Activated naive CD8-positive, alpha-beta T cell treated with anti-CD3 and anti-CD28 coated beads, Interleukin-2, amount 10 ng/mL, durations not matched to agents 7 days and 5 days (primary cell): ENCODE measurements at places on chromosomes 12 and 14. TPM values are rescaled to one million over a fixed set of nuclear protein-coding genes. Genes with fewer than 3 reads are reported as not detected.
A peak's percentile ranks its signal among the peaks of the same experiment; 100 is the strongest.

GRCh38 chr12:88036353-88036965, 7.3 kb upstream of the C12orf50 start:
- peaks cover 35% of the 10 kb centered on the region for H3K4me1 ChIP-seq
- peak overlapping the region; percentile 93 for H3K27ac ChIP-seq
- no peak for DNase-seq
- H3K27me3 ChIP-seq, result no peaks in the 10 kb centered on the region
- H3K36me3 ChIP-seq, result peaks cover 13% of the 10 kb centered on the region

DNA sequence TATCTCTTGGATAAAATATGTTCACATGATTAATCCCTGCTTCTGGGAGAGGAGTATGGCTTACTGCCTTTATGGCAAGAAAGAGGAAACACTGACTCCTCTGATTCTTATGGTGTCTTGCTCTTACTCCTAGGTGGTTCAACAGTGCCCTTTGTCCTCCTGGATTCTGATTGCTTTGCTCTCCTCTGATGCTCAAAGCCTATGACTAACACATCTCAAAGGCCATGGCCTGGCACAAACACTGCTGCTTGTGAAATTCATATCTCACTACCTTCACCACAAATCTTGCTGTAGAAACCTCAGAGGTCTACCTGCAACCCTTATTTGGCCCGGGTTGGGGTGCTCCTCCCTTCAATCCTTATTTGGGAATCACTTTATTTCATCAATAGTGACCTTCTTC, 217.2 kb downstream of the C12orf50 start:
- no peaks in the 10 kb centered on the region for H3K36me3 ChIP-seq
- no peak overlapping the region for H3K4me3 ChIP-seq
- H3K27ac ChIP-seq, result no peak overlapping the region
- H3K27me3 ChIP-seq, result no peaks in the 10 kb centered on the region

GRCh38 chr14:68722968-68723566, 69.8 kb downstream of the ZFP36L1 start:
- H3K4me3 ChIP-seq, result no peak overlapping the region
- H3K27ac ChIP-seq, result no peak overlapping the region
- no peak for DNase-seq
- peaks cover 5% of the 10 kb centered on the region for H3K27me3 ChIP-seq

DNA sequence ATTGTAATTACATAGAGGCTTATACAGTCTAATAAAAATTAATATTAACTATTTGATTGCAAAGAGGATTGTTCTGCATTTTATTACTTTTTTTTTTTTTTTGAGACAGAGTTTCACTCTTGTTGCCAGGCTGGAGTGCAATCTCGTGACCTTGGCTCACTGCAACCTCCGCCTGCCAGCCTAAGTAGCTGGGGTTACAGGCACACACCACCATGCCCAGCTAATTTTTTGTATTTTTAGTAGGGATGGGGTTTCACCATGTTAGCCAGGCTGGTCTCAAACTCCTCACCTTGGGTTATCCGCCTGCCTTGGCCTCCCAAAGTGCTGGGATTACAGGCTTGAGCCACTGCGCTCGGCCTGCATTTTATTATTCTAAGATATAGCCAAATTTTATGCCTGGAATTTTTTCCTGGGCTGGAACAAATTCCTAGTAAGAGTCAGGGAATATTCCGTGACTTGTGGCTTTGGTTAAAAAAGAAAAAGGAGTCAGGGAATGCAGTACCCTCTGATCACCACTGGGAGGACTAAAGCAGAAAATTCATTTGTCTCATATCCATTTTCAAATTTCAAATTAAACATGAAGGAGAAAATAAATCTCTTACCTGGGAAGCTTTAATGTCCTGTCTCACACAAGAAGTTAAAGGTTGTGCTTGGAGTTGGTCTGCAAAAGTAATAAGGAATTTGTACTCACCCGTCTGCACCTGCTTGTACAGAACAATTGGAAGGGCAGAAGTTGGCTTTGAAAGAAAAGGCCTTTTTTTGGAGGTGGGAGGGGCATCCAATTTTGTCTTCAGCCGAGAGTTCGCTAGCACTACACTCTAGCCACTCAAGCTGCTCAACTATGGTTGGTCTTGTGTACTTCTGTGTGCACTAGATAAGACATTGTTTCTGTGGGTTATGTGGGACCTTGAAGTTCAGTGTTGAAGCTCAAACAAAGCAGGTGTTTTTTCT, 8.7 kb downstream of the MARK3 start:
- peaks cover 5% of the 10 kb centered on the region for H3K36me3 ChIP-seq
- H3K27ac ChIP-seq, result peak overlapping the region; percentile 67
- DNase-seq, result no peak
- no peaks in the 10 kb centered on the region for H3K27me3 ChIP-seq
- H3K4me1 ChIP-seq, result peaks cover 44% of the 10 kb centered on the region

DNA sequence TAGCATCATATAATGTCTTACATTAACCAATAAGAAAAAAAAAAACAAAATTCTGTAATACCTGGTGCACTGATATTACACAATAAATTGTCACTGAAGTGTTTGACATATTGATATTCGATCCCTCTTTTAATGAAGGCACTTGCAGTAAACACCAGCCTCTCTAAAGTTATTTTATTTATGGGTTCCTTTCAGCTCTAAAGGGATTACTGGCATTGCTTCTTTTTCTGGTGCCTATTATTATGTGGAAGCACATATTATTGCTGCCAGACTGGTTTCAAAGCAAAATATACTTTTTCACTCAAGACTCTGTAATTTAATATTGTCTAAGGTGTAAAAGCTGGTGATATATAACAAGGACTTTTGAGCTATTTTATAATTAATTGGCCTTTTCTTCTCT, 1090.5 kb downstream of the TRHDE start:
- no peaks in the 10 kb centered on the region for H3K36me3 ChIP-seq
- no peak for DNase-seq

GRCh38 chr12:118356809-118357256, 15.9 kb downstream of the TAOK3 start:
- no peak for DNase-seq
- no peaks in the 10 kb centered on the region for H3K27me3 ChIP-seq
- H3K36me3 ChIP-seq, result peaks cover 29% of the 10 kb centered on the region
- peak overlapping the region; percentile 85 for H3K27ac ChIP-seq
- H3K4me3 ChIP-seq, result peak overlapping the region; percentile 97

- peaks cover 10% of the 10 kb centered on the region for H3K4me1 ChIP-seq
- no peak overlapping the region for H3K27ac ChIP-seq
- no peak for DNase-seq
- peaks cover 63% of the 10 kb centered on the region for H3K27me3 ChIP-seq
Measured at GRCh38 chr12:57128519-57129247, 400 bp downstream of the LRP1 start.

- H3K4me3 ChIP-seq, result no peak overlapping the region
- H3K27ac ChIP-seq, result no peak overlapping the region
- no peaks in the 10 kb centered on the region for H3K36me3 ChIP-seq
- no peaks in the 10 kb centered on the region for H3K4me1 ChIP-seq
Measured at GRCh38 chr12:60421741-60422140, 825.9 kb downstream of the SLC16A7 start.

- peak overlapping the region; percentile 56 for H3K27ac ChIP-seq
- peaks cover 51% of the 10 kb centered on the region for H3K4me1 ChIP-seq
- H3K27me3 ChIP-seq, result no peaks in the 10 kb centered on the region
- peaks cover 26% of the 10 kb centered on the region for H3K36me3 ChIP-seq
- DNase-seq, result no peak
- peak overlapping the region; percentile 3 for H3K4me3 ChIP-seq
Measured at GRCh38 chr14:61712137-61712536, 16.8 kb downstream of the HIF1A start.

DNA sequence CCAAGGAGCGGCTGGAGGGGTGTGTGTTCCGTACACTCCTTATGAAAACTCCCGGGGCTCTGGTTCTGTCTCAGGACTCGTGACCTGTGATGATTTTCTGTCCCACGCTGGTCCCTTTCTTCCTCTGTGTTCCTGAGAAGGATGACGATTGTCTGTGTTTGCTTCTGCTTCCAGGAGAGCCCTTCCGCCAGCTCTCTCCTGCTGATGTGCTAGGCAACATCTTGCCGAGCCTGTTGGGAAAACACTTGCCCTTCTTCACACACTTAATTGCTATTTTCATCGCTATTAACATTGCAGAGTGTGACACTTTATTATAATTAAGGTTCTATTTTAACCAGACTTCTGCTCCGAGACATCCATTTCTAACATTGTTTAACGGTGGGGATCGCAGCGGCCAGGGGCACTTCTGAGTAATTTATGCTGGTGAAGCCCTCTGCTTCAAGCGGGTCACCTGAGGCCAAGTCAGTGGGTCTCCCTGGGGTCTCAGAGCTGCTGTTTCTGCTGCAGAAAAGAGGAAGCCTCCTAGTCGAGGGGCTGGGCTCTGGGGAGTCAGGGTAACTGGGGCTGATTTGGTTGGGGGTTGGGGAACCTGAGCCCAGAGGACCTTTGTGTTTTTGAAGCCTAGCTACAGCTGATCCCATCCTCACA, 88.6 kb downstream of the PRMT8 start:
- H3K4me3 ChIP-seq, result no peak overlapping the region
- H3K4me1 ChIP-seq, result no peaks in the 10 kb centered on the region
- no peaks in the 10 kb centered on the region for H3K36me3 ChIP-seq
- no peak overlapping the region for H3K27ac ChIP-seq

- DNase-seq, result no peak
- H3K36me3 ChIP-seq, result no peaks in the 10 kb centered on the region
- no peak overlapping the region for H3K27ac ChIP-seq
- H3K27me3 ChIP-seq, result peaks cover 26% of the 10 kb centered on the region
- H3K4me3 ChIP-seq, result no peak overlapping the region
Measured at GRCh38 chr12:93638095-93638494, 39.1 kb upstream of the CRADD start.

GRCh38 chr14:103721334-103722120, 5.9 kb downstream of the ZFYVE21 start:
- no peaks in the 10 kb centered on the region for H3K36me3 ChIP-seq
- H3K4me3 ChIP-seq, result no peak overlapping the region
- H3K27ac ChIP-seq, result no peak overlapping the region
- no peak for DNase-seq
- no peaks in the 10 kb centered on the region for H3K27me3 ChIP-seq

DNA sequence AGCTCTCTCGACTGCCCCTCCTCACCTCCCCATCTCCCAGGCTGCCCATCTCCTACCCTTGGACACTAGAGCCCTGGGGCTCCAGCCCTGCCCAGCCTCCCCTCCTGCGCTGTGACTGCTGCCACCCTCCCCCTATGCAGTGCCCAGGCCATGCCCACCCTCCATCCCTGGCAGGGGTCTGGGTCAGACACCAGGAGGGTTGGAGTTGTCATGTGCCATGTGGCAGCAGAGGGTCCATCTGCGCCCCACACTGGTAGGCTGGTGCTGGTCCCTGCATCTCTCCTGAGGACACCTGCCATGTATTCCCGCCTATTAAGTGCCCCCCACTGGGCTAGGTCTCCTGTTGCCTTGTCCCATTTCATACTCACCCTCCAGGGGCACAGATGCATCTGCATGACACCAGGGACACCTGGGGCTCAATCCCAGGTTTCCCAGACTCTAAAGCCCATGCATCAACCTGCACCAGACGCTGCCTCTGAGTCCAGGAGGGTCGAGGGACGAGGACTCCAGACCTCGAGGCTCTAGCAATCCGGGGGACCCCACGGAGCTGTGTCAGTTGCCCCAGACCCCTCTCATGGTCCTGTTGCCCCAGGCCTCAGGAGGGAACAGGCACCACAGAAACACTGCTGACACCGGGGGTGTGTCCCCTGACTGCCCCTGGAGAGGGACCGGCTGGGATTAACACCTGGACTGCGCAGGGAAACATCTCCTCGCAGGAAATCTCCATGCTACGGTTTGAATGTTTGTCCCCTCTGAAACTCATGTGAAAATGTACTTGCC, 23.4 kb upstream of the SFSWAP start:
- H3K36me3 ChIP-seq, result no peaks in the 10 kb centered on the region
- no peak for DNase-seq
- H3K27ac ChIP-seq, result no peak overlapping the region

GRCh38 chr12:52029685-52030084, 21.6 kb upstream of the NR4A1 start:
- peaks cover 20% of the 10 kb centered on the region for H3K4me1 ChIP-seq
- no peak overlapping the region for H3K4me3 ChIP-seq
- DNase-seq, result no peak
- no peaks in the 10 kb centered on the region for H3K36me3 ChIP-seq
- no peaks in the 10 kb centered on the region for H3K27me3 ChIP-seq
- no peak overlapping the region for H3K27ac ChIP-seq

DNA sequence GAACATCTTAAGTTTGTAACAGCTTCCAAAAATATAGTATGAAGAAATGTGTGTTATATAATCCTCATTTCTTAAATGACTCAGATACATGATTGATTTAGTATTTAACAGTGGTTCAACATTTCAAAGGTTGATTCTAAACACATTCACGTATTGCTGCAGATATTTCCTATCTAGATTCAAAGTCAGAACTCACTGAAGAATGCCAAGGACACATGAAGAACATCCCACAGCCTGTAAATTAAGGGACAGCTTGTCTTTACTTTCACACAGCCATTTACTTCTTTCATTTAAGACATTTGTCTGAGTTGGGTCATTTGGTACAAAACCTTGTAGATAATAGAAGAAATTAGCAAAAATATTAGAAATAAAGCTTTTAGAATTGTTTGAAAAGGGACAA, 66.9 kb upstream of the CPSF6 start:
- peaks cover 2% of the 10 kb centered on the region for H3K27me3 ChIP-seq
- H3K36me3 ChIP-seq, result no peaks in the 10 kb centered on the region
- DNase-seq, result no peak
- no peak overlapping the region for H3K27ac ChIP-seq
- no peaks in the 10 kb centered on the region for H3K4me1 ChIP-seq
- no peak overlapping the region for H3K4me3 ChIP-seq

DNA sequence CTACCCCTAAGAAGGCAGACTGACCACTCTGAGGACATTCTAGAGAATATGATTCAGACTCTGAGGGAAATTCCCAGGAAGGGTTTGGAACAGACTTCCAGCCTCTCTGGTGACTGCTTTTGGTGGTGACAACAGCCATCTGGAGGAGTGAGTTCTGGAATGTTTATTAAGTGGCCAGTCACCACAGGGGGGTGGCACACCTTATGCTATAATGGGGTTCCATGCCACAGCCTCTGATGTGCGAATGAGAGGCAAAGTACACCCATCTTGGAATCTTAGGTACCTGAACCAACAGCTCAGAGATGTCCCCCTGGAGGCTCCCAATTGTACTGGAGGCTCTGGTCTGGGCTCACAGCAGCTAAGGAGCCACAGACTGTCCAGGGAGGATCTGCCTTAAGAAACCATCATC, 9.5 kb upstream of the TINF2 start:
- DNase-seq, result no peak
- peaks cover 37% of the 10 kb centered on the region for H3K4me1 ChIP-seq
- no peaks in the 10 kb centered on the region for H3K27me3 ChIP-seq

Gene CCND2
- 417 TPM for total RNA-seq

Gene PLEKHG7
- not detected for total RNA-seq

Gene MMP17
- total RNA-seq, result 0.36 TPM

Gene SIX6
- not detected for total RNA-seq

Gene PMCH
- not detected for total RNA-seq

Gene CLEC14A
- not detected for total RNA-seq

Gene NPFF
- total RNA-seq, result not detected

Gene CELA1
- total RNA-seq, result not detected

Gene GLIPR1L2
- not detected for total RNA-seq
